ENCODE measurements at places on chromosomes 7 and 10.

GRCh38 chr7:63521-64021, 128.8 kb upstream of the FAM20C start:
- DNase-seq, result no peak

- no peak for DNase-seq
Measured at GRCh38 chr10:70664702-70665195, 7.6 kb upstream of the ADAMTS14 start.

GRCh38 chr10:24759672-24760071, 36.0 kb upstream of the ARHGAP21 start:
- no peak for DNase-seq

GRCh38 chr7:41305001-41305400, 397.9 kb downstream of the INHBA start:
- no peak for DNase-seq

GRCh38 chr7:123974326-123974908, 49.4 kb downstream of the SPAM1 start:
- no peak for DNase-seq

DNA sequence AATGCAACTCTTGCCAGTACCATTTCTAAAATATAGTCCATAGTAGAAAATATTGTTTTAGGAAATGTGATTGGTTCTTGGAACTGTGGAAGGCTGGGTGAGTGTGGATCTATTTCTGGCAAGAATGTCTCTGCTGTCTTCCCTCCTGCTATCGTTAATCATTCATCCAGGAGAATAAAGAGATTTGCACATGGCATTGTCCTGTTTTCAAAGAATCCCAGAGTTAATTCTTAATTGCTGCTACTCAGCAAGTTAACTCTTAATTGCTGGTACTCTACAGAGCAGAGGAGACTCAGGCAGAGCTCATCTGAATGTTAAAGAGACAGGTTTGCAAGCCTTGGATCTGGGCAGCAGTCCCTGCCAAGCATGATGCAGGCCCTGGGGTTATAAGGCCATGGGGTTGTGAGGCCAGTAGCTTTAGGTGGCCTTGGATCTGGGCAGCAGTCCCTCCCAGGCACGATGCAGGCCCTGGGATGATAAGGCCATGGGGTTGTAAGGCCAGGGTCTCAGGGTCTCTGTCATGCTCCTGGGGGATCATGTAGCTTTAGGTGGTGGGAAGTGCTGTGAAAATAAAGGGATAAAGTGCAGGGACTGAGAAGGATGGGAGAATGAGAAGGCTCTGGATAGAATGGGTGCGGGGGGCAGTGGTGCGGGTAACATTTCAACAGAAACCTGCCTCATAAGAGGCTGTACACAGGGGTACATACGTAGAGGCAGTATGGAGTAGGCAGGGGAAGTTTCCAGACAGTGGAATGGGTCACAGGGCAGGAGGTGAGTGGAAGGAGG, 162.3 kb downstream of the SVIL start:
- DNase-seq, result no peak

- DNase-seq, result no peak
Measured at GRCh38 chr10:63489838-63490237, 24.1 kb upstream of the JMJD1C start.

DNA sequence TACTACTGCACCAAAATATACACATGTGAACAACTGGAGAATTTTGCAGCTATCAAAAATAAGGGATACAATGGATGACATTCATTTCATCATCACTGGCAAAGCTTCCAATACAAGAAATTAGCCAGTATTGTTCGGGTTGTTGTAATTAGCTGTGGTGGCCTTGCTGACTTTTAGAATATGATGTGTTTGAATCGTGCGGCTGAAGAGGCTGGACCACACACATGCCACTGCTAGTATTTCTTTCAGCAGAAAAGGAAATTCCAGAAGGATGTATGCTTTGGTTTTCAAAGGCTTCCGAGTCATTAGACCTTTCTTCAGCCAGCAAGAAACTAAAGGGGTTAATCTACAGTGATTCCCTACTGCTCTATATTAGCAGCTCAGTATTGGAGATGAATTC, 16.6 kb downstream of the RPP38 start:
- DNase-seq, result no peak

DNA sequence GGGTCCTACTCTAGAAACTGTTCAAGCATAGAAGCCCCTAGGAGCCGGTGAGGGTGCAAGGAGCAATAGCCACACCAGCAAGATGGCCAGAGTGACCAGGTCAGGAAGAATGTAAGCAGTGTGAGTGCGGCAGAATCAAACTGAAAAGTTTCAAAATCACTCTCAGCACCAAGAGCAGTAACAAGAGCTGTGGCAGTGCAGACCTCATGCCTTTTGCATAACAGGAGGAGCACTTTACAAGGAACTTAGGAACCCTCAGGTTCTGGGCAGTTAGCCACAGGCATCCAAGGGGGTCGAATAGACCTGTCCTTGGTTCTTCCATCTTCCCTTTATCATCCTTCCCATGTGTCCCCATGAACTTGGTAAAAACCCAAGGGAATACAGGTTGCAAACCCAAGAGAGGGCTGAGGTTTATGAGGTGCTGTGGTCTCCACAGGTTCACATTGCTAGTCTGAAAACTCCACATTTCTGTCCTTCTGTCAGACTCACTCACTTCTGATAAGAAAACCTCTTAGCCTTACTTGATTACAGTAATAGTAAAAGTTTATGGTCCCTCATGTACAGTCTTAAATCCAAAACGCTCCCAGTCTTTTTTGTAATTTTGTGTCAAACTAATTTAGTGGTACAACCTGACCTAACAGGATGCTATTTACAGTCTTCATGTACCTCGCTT, 78.4 kb downstream of the PON1 start:
- DNase-seq, result no peak

DNA sequence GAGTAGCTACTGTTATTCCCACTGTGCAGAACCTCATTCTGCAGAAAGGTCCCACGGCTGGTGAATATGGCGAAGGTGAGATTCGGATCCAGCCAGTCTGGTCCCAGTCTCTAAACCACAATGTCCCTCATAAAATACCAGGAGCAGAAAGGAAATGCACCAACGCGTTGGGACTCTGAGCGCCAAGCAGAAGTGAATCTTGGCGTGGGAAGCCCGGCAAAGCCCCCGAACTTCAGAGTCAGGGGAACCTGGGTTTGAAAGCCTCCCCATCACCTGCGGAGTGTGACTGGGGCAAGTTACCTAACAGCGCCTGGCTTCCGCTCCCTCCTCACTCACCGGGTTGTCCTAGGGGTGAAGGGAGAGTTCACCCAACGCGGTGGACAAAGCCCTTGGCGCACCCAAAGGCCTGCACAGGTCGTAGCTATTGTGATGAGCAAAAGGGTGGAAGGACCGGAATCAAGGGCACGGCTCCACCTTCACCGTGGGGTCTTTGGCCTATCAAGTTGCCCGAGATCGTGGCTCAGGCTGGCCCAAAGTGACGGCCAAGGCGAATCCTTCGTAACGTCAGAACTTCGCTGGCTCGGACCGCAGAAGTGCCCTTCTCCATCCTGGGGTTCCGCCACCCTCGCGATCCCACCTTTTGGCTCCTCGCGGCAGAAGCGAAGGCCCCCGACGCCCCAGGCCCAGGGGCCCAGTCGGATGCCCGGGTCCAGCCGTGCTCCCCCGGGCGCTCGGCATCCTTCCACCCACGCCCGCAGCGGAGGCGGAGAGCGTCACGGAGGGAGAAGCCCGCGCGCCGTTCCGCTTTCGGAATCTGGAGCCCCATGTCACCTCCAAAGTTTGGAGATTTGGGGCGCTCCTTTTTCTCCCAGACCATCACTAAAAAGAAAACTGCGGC, 811 bp downstream of the RGS10 start:
- DNase-seq, result peak; percentile 27

DNA sequence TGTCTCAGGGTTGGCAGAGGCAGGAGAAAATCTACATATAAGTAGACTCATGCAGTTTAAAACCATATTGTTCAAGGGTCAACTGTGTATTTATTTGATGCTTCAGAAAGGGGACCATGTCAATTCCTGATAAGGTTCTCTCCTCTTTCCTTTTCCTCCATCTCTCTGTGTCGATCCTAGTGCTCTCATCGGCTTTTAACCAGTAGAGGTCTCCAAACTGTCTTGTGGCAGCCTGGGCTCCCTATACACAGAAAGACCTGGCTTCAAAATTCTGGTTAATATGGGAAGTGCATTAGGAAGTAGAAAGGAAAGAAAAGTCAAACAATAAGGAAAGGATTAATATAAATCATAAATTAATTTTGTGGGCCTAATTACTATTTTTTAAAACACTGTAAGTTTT, 304.4 kb upstream of the C7orf33 start:
- no peak for DNase-seq

DNA sequence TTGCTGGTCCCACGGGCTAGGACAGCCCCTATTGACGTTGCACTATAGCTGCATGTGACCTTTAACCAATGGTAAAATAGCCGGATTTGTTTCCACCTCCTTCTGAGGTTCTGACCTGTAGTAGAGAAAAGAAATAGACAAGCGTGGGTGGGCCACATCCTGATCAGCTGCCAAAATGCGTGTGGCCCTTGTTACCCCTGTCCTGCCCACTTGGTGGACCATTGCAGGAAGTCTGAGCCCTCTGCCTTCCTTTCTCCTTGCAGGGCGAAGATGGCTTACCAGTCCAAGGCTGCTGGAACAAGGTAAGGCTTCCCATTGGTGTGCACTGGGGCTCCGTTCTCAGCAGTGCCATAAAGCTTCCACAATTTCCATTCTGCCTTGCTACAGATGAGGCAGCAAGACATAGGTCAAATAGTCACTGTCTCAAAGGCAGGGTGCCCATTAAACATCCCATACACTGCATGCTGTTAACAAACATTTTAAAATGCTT, 95.9 kb upstream of the MACROH2A2 start:
- no peak for DNase-seq

DNA sequence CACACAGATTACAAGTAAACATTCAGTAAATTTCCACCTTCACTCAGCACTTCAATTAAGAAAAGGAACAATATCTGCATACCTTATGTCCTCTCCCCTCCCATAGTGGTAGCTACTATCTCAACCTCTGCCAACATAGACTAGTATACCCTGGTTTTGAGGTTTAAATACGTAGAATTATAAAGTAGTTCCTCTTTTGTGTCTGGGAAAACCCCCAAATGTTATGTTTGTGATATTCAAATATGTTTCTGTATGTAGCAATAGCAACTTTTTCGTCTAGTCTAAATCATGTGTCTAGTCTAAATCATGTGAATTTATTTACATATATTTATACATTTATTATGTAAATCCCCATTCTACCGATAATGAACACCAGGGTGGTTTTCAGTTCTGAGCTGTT, 13.2 kb upstream of the CAMK2B start:
- DNase-seq, result no peak

- DNase-seq, result no peak
Measured at GRCh38 chr7:37526623-37527022, 78.0 kb upstream of the ELMO1 start.

- DNase-seq, result no peak
Measured at GRCh38 chr10:11653758-11654471, 42.5 kb upstream of the USP6NL start.

- DNase-seq, result no peak
Measured at GRCh38 chr7:30301751-30302150, 17.4 kb downstream of the ZNRF2 start.

GRCh38 chr7:106094780-106095179, 17.3 kb downstream of the SYPL1 start:
- no peak for DNase-seq

DNA sequence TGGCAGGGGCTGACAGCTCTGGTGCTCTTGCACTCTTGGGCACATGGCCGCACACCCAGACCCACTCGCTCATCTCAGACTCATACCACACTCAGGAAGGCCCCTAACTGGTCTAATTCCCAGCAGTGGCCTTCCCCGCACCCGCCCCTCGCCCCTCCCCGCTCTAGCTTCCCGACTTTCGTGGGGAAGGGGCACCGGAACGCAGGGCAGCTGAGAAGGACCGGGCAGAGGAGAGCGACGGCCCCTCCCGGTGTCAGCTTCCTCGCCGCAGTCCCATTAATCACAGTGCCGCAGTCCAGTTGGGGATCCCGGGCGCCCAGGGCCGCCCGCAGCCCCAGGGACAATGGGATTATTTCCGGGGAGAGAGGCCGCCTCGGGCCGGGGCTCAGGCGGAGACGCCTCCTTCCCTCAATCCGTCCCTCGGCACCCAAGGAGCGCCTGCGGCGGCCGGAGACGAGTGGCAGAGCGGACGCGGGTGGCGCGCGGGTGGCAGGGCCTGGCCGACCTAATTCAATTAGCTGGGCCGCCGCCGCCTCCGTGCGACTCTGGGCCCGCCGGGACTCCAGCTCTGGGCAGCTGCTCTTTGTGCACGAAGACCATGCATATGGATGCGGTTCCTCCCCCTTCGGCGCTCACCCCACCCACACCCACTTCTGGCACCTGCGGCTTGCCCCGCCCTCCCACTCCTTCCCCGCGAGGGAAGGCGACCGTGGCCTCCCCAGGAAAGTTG, 7.8 kb upstream of the TLX1 start:
- no peak for DNase-seq

- DNase-seq, result no peak
Measured at GRCh38 chr10:26627324-26627723, 70.2 kb upstream of the PDSS1 start.

DNA sequence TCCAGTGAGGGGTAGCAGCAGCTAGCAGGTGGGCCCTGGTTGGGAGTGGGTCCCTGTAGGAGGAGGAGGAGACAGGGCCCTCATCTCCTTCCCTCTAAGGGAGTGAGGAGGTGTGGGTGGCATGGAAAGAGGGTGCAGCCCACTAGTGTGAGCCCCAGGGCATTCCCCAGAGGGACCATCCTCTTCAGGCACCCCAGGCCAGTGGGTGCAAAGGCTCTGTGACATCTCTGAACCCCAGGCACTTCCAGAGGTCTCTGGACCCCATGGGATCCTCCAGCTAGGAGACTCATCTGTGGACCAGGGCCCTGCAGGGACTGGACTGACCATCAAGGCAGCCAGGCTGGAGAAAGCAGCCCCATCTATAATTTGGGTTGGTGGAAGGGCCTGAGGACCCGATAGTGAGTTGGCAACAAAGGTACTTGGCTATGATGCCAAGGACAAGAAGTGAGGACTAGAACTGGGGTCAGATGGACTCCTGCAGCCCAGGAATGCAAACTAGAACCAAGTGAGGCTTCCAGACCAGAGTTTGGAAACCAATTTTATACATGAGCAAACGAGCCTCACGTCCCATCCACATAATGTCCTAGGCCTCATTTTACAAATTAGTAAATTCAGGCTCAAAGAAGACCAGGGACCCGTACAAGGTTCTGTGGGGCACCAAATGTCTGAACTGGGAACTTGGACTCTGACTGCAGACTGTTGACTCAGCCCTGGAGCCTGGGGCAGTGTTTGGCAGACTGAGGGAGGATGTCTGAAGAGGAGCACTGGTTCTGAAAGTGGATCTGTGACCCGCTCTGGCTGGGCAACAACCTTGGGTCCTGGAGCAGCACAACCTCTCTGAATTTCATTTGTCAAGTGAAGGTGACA, 1.4 kb upstream of the VSTM4 start:
- no peak for DNase-seq

GRCh38 chr7:44849885-44850544, 2.1 kb upstream of the H2AZ2 start:
- no peak for DNase-seq

- no peak for DNase-seq
Measured at GRCh38 chr7:7175075-7175695, 7.2 kb upstream of the C1GALT1 start.

GRCh38 chr7:75879771-75880184, 944 bp downstream of the RHBDD2 start:
- no peak for DNase-seq

GRCh38 chr7:155788616-155789000, 23.7 kb downstream of the SHH start:
- no peak for DNase-seq
